Keratinocyte (primary cell): ENCODE measurements at places on chromosomes 7 and 10.

- no peaks in the 10 kb centered on the region for H3K36me3 ChIP-seq
- H3K27ac ChIP-seq = no peak overlapping the region
- DNase-seq = no peak
- H3K27me3 ChIP-seq = no peaks in the 10 kb centered on the region
- peaks cover 15% of the 10 kb centered on the region for H3K4me1 ChIP-seq
Observed at GRCh38 chr7:75872073-75872782, 6.6 kb upstream of the RHBDD2 start.

- no peaks in the 10 kb centered on the region for H3K36me3 ChIP-seq
- no peak for DNase-seq
- H3K4me3 ChIP-seq = no peak overlapping the region
- H3K27me3 ChIP-seq = no peaks in the 10 kb centered on the region
Observed at GRCh38 chr7:69403169-69403568, 195.1 kb upstream of the AUTS2 start.

- H3K27me3 ChIP-seq = no peaks in the 10 kb centered on the region
- H3K4me1 ChIP-seq = peaks cover 2% of the 10 kb centered on the region
- H3K36me3 ChIP-seq = no peaks in the 10 kb centered on the region
- no peak overlapping the region for H3K27ac ChIP-seq
- no peak overlapping the region for H3K4me3 ChIP-seq
Observed at GRCh38 chr10:90031776-90032175, 330.4 kb downstream of the KIF20B start.

- no peak for DNase-seq
- H3K4me1 ChIP-seq = no peaks in the 10 kb centered on the region
- no peak overlapping the region for H3K27ac ChIP-seq
- no peaks in the 10 kb centered on the region for H3K27me3 ChIP-seq
- H3K4me3 ChIP-seq = no peak overlapping the region
Observed at GRCh38 chr10:102267748-102268147, 22.4 kb downstream of the GBF1 start.

DNA sequence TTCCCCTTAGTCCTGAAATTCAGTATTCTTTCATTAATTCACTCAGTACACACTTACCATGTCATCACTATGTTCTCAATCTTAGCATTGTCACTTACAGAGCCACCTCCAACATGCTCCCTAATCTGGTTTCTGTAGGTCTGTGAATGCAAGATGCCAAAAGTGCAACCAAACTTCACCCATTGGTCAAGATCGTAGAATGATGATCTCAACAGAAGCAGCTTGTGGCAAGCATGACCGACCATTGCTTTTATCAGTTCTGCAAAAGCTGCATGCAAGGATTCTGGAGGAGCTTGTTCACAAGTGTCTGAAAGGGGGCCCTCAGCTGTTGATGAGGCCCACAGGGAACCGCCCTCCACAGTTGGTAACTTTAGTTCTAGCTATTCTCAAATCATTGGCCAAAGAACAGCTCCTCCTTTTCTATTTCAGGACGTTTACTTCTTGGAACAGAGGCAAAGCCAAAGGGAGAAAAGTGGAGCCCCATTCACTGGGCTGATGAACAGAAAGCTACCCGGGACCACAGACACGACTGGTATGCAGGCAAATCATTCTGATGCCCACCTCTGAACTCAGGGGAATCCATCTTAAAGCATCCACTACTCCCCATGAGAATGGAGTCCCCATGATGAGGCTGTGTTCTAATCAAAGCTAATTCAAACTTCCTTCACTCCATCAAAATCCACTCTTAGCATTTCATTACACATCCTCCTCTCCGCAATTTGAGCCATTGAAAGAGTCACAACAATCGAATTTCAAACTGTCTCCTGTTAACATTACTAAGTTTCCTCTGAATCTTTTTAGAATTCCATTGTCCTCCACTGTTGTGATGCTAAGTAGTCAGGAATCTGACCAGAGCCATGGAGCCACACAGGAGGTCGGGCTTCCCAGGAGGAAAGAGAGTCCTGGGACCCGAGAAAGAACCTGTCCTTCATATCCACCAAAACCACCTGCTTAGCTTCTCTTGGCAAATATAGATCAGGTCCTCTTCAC is 13.9 kb downstream of the GRB10 start:
- no peaks in the 10 kb centered on the region for H3K36me3 ChIP-seq
- H3K27ac ChIP-seq = no peak overlapping the region
- no peaks in the 10 kb centered on the region for H3K27me3 ChIP-seq
- H3K4me1 ChIP-seq = no peaks in the 10 kb centered on the region

- H3K27me3 ChIP-seq = peaks cover 52% of the 10 kb centered on the region
- no peak overlapping the region for H3K4me3 ChIP-seq
- DNase-seq = no peak
- H3K4me1 ChIP-seq = no peaks in the 10 kb centered on the region
Observed at GRCh38 chr7:96989241-96989858, 16.0 kb upstream of the DLX6 start.

GRCh38 chr7:149598721-149599308 is 101.2 kb upstream of the ZNF746 start:
- peaks cover 15% of the 10 kb centered on the region for H3K36me3 ChIP-seq
- no peak overlapping the region for H3K4me3 ChIP-seq
- H3K4me1 ChIP-seq = no peaks in the 10 kb centered on the region
- no peaks in the 10 kb centered on the region for H3K27me3 ChIP-seq
- H3K27ac ChIP-seq = no peak overlapping the region
- DNase-seq = no peak

DNA sequence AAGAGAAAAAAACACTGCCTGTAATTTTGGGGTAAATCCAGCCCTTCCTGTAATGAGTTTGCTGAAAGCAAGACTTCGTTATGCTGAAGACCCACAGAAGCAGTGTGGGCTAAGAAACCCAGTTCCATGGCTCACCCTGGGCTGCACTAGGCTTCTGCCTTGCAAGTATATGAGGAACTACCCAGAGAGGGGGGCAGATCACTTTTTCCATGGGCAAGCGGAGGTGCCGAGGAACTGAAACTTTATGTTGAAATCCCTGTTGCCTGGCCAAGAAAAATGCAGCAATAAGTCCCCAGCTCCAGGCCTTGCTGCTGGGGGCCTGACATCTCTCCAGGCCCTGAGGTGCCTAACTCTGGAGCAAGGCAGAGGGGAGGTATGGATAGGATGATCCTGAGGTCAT is 8.5 kb downstream of the RASSF4 start:
- DNase-seq = no peak
- H3K36me3 ChIP-seq = no peaks in the 10 kb centered on the region
- H3K27me3 ChIP-seq = no peaks in the 10 kb centered on the region
- H3K27ac ChIP-seq = no peak overlapping the region

GRCh38 chr10:69647126-69647525 is 17.1 kb downstream of the FAM241B start:
- H3K27ac ChIP-seq = no peak overlapping the region
- peaks cover 15% of the 10 kb centered on the region for H3K27me3 ChIP-seq
- peaks cover 1% of the 10 kb centered on the region for H3K4me1 ChIP-seq
- no peak overlapping the region for H3K4me3 ChIP-seq
- H3K36me3 ChIP-seq = no peaks in the 10 kb centered on the region
- no peak for DNase-seq

DNA sequence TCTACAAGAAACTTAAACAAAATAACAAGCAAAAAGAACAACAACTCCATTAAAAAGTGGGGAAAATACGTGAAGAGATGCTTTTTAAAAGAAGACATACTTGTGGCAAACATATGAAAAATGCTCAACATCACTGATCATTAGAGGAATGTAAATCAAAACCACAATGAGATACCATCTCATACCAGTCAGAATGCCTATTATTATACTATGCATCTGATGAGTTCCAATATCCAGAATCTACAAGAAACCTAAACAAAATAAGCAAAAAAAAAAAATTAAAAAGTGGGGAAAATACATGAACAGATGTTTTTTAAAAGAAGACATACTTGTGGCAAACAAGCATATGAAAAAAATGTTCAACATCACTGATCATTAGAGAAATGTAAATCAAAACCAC is 29.6 kb upstream of the AKR1C3 start:
- no peaks in the 10 kb centered on the region for H3K4me1 ChIP-seq
- no peaks in the 10 kb centered on the region for H3K36me3 ChIP-seq
- no peak for DNase-seq
- H3K4me3 ChIP-seq = no peak overlapping the region
- H3K27ac ChIP-seq = no peak overlapping the region

- H3K27me3 ChIP-seq = no peaks in the 10 kb centered on the region
- H3K27ac ChIP-seq = no peak overlapping the region
- no peak for DNase-seq
- H3K36me3 ChIP-seq = no peaks in the 10 kb centered on the region
Observed at GRCh38 chr7:33075818-33076518, 13.4 kb upstream of the NT5C3A start.

DNA sequence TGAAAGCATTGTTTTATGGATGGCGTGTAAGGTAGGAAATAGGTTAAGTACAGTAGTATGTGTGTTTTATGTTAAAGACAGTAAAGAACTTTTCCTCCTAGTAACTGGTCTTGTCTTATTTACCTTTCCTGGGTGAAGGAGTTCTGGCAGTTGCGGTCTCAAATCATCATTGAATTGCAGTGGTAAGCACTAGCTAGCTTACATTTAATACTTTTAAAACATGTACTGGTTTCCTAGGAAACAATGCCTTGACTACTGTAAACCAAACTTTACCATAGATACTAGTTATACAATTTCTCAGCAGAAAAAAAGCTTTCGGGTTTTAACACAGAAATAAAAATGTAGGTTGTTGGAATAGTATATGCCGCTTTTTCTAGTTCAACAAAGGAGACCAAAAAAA is 37.7 kb downstream of the PRKG1 start:
- H3K36me3 ChIP-seq = no peaks in the 10 kb centered on the region
- H3K4me3 ChIP-seq = no peak overlapping the region
- H3K27me3 ChIP-seq = no peaks in the 10 kb centered on the region

DNA sequence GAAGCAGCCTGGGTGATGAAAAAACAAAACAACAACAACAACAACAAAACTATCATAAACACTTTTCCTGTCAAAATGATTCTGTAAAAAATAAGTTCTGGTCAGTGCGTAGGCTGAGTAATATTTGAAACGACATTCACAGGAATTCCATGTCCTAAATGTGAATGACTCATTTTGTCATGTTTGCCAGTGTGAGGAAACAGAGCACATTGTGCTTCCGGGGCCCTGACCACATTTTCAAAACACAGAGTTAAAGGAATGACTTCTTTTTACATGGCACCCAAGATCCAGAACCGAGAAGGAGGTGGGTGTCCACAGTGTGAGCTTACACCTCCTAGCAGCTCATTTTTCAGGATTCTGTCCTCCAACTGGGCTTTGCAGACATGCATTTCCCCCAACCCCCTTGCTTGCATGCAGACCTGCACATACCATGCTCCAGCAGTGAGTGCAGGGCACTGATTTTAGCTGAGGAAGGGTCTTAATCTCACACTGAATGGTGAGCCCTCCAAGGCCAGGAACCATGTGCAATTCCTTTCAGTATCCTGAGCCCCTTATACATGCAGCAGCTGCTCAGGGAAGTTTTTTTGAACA is 3.0 kb downstream of the CLRN3 start:
- H3K4me3 ChIP-seq = no peak overlapping the region
- no peak overlapping the region for H3K27ac ChIP-seq
- H3K36me3 ChIP-seq = no peaks in the 10 kb centered on the region
- no peak for DNase-seq

DNA sequence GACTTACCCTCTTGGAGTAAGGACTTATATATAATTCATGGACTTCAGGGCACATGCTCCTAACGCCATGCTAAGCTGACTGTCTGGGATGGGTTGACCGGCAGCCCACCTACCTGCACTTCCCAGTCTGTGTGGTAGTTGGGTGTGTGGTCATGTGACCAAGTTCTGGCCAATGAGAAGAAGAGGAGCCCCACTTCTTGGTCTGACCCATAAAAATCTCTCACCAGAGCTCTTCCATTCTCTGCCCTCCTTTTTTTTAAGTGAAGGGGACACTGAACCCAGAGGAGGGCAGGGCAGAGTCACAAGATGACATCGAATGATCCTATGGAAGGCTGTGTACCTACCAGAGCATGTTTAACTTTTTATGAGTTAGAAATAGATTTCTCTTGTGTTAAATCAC is 370.1 kb downstream of the FRMD4A start:
- H3K36me3 ChIP-seq = no peaks in the 10 kb centered on the region
- H3K4me3 ChIP-seq = no peak overlapping the region
- H3K27me3 ChIP-seq = no peaks in the 10 kb centered on the region

GRCh38 chr10:131949041-131949862 is 32.5 kb downstream of the BNIP3 start:
- peaks cover 39% of the 10 kb centered on the region for H3K4me1 ChIP-seq
- H3K27me3 ChIP-seq = no peaks in the 10 kb centered on the region
- no peak overlapping the region for H3K27ac ChIP-seq

DNA sequence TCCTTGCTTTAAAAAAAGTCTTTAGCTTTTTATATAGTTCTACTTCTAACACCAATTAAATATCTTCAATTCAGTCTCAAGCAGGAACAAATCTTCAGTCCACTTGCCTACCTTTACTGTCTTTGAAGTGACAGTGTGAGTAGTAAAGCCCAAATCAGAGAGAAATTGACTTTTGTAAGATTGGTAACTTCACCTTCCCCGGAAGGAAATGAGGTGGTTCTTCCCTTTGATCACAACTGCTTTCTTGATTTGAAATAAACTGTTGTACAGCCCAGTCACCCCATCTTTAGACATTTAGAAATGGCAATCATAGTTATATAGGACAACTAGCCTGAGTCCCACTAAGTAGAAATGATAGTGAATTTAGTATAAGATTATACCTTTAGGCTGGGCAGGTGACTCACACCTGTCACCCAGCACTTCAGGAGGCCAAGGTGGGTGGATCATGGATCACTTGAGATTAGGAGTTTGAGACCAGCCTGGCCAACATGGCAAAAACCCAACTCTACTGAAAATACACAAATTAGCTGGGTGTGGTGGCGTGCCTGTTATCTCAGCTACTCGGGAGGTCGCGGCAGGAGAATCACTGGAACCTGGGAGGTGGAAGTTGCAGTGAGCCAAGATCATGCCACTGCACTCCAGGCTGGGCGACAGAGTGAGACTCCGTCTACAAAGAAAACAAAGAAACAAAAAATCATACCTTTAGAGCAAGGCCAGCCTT is 4.7 kb downstream of the FAS start:
- no peak overlapping the region for H3K27ac ChIP-seq
- no peaks in the 10 kb centered on the region for H3K36me3 ChIP-seq
- DNase-seq = no peak
- H3K4me1 ChIP-seq = peaks cover 30% of the 10 kb centered on the region
- no peaks in the 10 kb centered on the region for H3K27me3 ChIP-seq

DNA sequence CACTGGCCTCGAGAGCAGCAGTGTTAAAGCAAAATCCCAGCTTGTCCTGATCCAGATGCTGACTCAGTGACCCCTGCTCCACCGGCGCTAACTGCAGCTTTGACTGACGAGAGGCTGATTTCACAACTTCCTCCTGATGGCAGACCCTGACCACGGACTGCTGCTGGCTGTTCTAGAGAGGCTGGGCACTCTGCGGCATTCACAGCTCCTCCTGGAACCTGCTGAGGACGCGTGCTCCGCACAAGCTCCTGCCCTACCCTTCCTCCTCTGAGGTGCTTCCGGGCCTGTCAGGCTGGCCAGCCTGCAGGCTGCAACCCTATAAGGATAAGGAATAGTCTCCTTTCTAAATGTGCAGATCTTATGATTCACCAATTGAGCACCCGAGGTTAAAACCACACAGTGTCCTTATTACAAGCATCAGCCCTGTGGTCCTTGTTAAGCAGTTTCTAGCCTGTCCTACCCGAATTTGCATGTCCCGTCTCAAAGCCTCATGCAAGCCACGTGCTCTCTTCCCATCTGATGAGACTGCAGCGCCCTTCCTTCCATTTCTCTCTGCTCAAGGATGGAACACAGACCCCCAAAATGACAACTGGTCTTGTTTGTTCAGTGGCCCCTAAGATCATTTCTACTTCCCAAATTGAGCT is 35.5 kb upstream of the NCAPG2 start:
- no peak overlapping the region for H3K27ac ChIP-seq
- H3K4me1 ChIP-seq = no peaks in the 10 kb centered on the region
- H3K4me3 ChIP-seq = no peak overlapping the region
- peaks cover 33% of the 10 kb centered on the region for H3K36me3 ChIP-seq

GRCh38 chr10:91367127-91367531 is 43.0 kb upstream of the HECTD2 start:
- no peaks in the 10 kb centered on the region for H3K27me3 ChIP-seq
- H3K27ac ChIP-seq = no peak overlapping the region
- no peak for DNase-seq
- no peaks in the 10 kb centered on the region for H3K36me3 ChIP-seq
- no peaks in the 10 kb centered on the region for H3K4me1 ChIP-seq
